ENCODE measurements at places on chromosomes 5 and 9. TPM values are rescaled to one million over a fixed set of nuclear protein-coding genes. Genes with fewer than 3 reads are reported as not detected.

The SIT1 gene
- total RNA-seq: not detected

The HACD4 gene
- 0.44 TPM for total RNA-seq

The CER1 gene
- total RNA-seq: not detected

The SLC6A7 gene
- not detected for total RNA-seq

The GNA14 gene
- total RNA-seq: 2.6 TPM

The TNC gene
- total RNA-seq: 1.6 TPM

The HNRNPH1 gene
- total RNA-seq: 466 TPM

The PCDHAC1 gene
- not detected for total RNA-seq

The SPATA31A5 gene
- total RNA-seq: not detected

The EPB41L4A gene
- 44.6 TPM for total RNA-seq

The NTNG2 gene
- under 0.01 TPM for total RNA-seq

The CCDC183 gene
- 0.81 TPM for total RNA-seq

The LMX1B gene
- total RNA-seq: not detected

The MGAT1 gene
- 116 TPM for total RNA-seq

The GPX8 gene
- total RNA-seq: 35.9 TPM

The S1PR3 gene
- 3.1 TPM for total RNA-seq

The FOXD4L5 gene
- total RNA-seq: under 0.01 TPM

The IRX1 gene
- total RNA-seq: not detected

The PLPP7 gene
- 1.8 TPM for total RNA-seq

The PCDHGB3 gene
- total RNA-seq: 8.4 TPM

The CDO1 gene
- 0.63 TPM for total RNA-seq

The BTF3 gene
- total RNA-seq: 173 TPM

The VCAN gene
- total RNA-seq: 3.6 TPM

The IFNB1 gene
- not detected for total RNA-seq

The DDX4 gene
- not detected for total RNA-seq

The CCDC187 gene
- not detected for total RNA-seq

The RPP25L gene
- total RNA-seq: 14.4 TPM

The PTPN3 gene
- total RNA-seq: 2.7 TPM

The LCN2 gene
- not detected for total RNA-seq

The SPINK6 gene
- total RNA-seq: not detected

The ARID3C gene
- not detected for total RNA-seq

The NDOR1 gene
- total RNA-seq: 3.3 TPM

The LCN9 gene
- total RNA-seq: not detected

The MEGF10 gene
- total RNA-seq: 0.16 TPM

The FNIP1 gene
- total RNA-seq: 18.3 TPM

The RASGRF2 gene
- total RNA-seq: 39.3 TPM

The CYSRT1 gene
- total RNA-seq: 0.16 TPM

The NMUR2 gene
- total RNA-seq: not detected

The SLC36A3 gene
- total RNA-seq: not detected

The RGS3 gene
- total RNA-seq: 311 TPM

The ENTREP1 gene
- total RNA-seq: 19.8 TPM

The PCA3 gene
- under 0.01 TPM for total RNA-seq

The ARL14EPL gene
- total RNA-seq: not detected

The LMNB1 gene
- 89.0 TPM for total RNA-seq

The ITGA2 gene
- 30.0 TPM for total RNA-seq

The SPATA31D4 gene
- not detected for total RNA-seq

The NEUROG1 gene
- total RNA-seq: not detected

The PCDHGA3 gene
- 0.32 TPM for total RNA-seq

The PLAC8L1 gene
- not detected for total RNA-seq

The GLRA1 gene
- not detected for total RNA-seq

The PCDHGA2 gene
- 1.9 TPM for total RNA-seq

The BARHL1 gene
- not detected for total RNA-seq

The SAXO1 gene
- under 0.01 TPM for total RNA-seq

The ACER2 gene
- total RNA-seq: 9.7 TPM

The COL15A1 gene
- total RNA-seq: 28.2 TPM

The DAPK1 gene
- total RNA-seq: 47.8 TPM

The RANBP3L gene
- not detected for total RNA-seq

The RANBP17 gene
- total RNA-seq: 5.5 TPM
